ENCODE measurements at places on chromosomes 16 and 17. TPM values are rescaled to one million over a fixed set of nuclear protein-coding genes. Genes with fewer than 3 reads are reported as not detected.
A peak's percentile ranks its signal among the peaks of the same experiment; 100 is the strongest.

DNA sequence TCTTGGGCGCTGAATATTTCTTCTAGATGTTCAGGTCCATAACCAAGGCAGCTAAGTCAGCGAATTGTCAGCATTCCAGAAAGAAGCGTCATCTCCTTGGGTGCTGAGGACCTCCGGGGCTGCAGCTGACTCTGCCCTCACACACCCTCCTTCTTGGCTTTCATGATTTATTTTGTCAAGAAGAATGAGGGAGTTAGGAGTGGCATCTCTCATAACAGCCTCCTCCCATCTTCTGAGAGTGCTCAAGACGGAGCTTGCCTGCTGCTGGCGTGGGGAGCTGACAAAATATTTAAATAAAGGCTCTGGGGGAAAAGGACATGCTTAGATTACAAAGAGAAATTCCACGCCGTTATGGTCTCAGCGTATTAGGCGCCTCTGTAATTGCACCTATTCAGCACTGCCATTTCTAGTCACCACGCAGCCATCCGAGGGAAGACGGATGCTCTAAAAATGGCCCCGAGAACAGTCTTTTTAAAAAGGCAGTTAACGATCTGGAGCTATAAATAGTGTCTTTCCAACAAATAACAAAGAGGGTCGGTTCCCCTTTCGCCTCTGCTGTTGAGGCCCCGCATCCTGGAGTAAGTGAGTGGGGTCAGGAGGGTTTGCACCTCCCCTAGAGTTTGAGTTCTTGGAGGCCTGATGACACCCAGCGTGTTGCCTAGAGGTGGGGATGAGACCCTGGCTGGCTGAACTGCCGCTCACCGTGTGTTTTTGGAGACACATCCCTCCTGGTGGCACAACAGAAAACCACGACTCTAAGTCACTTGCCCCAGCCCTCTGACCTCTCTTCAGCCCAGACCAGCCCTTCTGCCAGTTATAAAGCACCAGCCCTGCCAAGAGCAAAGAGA, 187.0 kb downstream of the CCDC182 start:
- DNase-seq = peak; percentile 28

- DNase-seq = no peak
These were observed 13.4 kb downstream of the FLYWCH1 start for GRCh38 chr16:2924901-2925755.

GRCh38 chr16:67552476-67552875, 9.8 kb upstream of the CTCF start:
- no peak for DNase-seq

DNA sequence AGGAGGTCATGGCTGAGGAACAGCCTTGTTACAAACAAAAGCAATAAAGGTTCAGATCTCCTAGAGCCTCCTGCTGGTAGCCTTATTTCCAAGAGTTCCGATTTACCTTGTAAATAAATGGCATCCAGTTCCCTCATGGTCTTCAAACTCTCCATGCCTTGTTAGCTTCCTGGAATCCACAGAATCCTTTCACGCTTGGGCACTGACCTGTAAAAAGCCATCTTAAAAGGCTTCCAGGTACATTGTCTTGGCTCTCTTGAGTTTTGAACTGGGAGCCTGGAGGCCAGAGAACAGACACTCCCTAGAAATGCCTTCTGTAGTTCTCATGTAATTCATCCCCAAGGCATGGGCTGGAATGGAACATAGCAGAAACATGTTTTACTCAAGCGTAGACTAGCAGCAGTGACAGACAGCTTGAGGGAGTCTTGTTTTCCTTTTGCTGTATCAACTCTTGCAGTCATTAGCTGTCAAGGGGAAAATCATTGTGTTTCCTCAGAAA, 207.9 kb downstream of the SNX29 start:
- no peak for DNase-seq

DNA sequence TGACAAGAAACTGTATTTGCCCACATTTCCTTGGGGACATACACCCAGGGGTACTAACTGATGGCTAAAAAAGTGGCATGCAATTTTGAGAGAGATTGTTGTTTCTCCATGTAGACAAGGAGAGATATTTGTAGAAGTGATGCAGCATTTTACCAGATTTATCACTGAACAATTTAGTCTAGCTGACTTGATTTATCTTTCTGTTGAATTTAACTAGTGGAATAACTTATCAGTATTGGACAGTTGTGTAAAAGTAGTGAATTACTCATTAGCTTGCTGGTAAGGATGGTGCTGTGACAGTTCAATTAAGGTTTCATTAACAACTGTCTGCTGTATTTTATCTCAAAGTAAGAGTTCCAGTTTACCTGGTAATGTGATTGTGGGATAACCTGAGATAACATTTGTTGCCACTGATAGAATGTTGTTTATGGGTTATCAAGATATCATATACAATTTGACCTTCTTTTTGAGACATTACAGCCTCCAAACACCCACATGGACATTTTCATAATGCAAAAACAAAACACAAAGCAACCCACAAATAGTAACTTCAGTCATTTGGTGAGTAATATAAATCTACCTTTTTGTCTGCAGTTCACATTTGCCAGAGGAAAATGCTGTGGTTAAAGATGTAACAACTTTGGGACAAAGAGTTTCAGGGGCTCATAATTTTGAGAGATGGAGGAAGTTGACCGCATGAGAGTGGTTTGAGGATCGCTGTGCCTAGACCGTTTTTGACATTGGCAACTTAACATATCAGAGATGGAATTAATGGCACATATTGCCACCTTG, 3.8 kb downstream of the NLK start:
- DNase-seq = no peak

- no peak for DNase-seq
These were observed 4.2 kb upstream of the VASN start for GRCh38 chr16:4367393-4367856.

GRCh38 chr17:72024457-72024856, 96.4 kb upstream of the SOX9 start:
- DNase-seq = no peak

GRCh38 chr16:82062645-82063058, 27.6 kb downstream of the HSD17B2 start:
- peak; percentile 47 for DNase-seq

GRCh38 chr16:16030449-16030848, 81.0 kb downstream of the ABCC1 start:
- DNase-seq = no peak

GRCh38 chr17:65771704-65772103, 210.3 kb upstream of the AXIN2 start:
- DNase-seq = no peak

DNA sequence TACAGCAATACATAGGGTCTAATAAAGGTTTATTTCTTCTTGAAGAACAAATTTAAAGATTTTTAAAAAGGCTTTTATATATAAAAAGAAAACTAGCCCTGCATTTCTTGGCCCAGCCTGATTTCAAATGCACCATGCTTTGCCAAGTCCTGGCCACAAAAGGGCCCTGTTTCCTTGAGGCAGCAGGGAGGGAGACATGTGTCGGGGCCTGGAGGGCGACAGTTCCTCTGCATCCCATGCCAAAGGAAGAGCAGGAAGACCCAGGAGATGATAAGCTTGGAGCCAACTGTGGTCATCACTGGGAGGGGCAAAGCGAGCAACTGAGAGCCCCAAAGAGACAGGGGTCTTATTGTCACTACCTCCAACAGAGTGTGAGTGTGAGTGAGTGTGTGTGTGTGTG, 571.5 kb upstream of the PSMD7 start:
- DNase-seq = no peak

- no peak for DNase-seq
These were observed 31.2 kb downstream of the MMD start for GRCh38 chr17:55390364-55390977.

GRCh38 chr16:61792194-61792909, 243.9 kb downstream of the CDH8 start:
- peak; percentile 4 for DNase-seq

DNA sequence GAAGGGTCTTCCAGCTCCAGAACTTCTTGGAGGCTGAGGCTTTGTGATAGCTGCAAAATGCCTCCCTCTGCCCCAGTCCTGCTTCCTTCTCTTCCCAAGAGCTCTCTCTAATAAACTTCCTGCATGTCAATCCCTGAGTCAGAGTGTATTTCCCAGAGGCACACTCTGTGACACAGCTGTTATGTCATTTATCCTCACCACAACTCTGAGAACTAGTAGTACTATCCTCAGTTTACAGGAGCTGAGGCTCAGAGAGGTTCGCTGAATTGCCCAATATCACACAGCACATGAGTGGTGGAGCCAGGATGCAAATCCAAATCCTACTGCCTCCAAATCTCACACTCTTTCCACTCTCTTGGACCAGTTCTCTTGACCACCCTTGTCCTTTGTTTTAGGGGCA, 20.0 kb downstream of the UNC45B start:
- DNase-seq = no peak

- no peak for DNase-seq
These were observed 30.4 kb downstream of the CACNG1 start for GRCh38 chr17:67074781-67075180.

DNA sequence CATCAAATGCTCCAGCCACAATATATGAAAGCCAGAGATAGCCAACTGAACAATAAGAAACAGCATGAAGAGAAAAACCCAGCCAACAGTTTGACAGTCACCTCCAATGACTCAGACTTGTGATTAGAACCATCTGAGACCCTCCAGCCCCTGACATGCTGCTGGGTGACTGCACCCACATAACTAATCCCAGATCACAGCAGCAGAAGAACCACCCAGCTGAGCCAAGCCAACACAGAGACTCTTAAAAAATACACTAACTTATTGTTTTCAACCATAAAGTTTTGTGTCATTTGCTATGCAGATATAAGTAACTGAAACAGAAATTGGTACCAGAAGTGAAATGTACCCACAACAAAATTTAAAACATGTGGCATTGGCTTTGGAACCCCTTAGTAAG, 314.3 kb upstream of the DYNLRB2 start:
- no peak for DNase-seq

The NHLRC4 gene
- total RNA-seq = not detected

The ZFP90 gene
- 6.3 TPM for total RNA-seq

The SPG7 gene
- total RNA-seq = 52.8 TPM

The USH1G gene
- total RNA-seq = not detected

The EVI2A gene
- 0.39 TPM for total RNA-seq

The ZFP1 gene
- total RNA-seq = 5.2 TPM

The CDRT15L2 gene
- total RNA-seq = not detected

The ITGB3 gene
- 12.1 TPM for total RNA-seq

The DPEP3 gene
- not detected for total RNA-seq

The CACNG1 gene
- total RNA-seq = not detected
